Right renal pelvis (tissue), 4 donors: ENCODE measurements at places on chromosomes 4 and X. TPM values are rescaled to one million over a fixed set of nuclear protein-coding genes. Genes with fewer than 3 reads are reported as not detected.

- DNase-seq = no peak
Observed at GRCh38 chrX:17669458-17669857, 67.8 kb upstream of the SCML1 start.

Gene CDKL2
- polyA plus RNA-seq = 13.5 TPM

Gene MAPK10
- 66.0 TPM for polyA plus RNA-seq

Gene CPZ
- 33.1 TPM for polyA plus RNA-seq

Gene NPY5R
- 4.7 TPM for polyA plus RNA-seq

Gene ATOH1
- polyA plus RNA-seq = not detected

DNA sequence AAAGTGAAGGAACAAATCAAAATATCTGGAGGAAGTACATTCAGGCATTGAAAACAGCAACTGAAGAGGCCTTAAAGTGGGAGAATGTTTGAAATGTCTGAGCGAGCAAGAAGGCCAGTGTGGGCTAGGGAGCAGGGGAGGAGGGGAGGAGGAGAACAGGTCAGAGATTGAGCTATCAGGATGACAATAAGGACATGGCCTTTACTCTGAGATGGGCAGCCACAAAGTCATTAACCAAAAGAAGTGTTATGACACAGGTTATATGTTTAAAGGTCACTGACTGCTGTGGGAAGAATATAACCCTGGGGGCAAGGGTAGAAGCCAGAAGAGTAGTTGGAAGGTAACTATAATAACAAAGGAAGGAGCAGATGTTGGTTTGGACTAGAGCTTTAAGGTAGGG lies 315.4 kb downstream of the INPP4B start:
- DNase-seq = no peak

DNA sequence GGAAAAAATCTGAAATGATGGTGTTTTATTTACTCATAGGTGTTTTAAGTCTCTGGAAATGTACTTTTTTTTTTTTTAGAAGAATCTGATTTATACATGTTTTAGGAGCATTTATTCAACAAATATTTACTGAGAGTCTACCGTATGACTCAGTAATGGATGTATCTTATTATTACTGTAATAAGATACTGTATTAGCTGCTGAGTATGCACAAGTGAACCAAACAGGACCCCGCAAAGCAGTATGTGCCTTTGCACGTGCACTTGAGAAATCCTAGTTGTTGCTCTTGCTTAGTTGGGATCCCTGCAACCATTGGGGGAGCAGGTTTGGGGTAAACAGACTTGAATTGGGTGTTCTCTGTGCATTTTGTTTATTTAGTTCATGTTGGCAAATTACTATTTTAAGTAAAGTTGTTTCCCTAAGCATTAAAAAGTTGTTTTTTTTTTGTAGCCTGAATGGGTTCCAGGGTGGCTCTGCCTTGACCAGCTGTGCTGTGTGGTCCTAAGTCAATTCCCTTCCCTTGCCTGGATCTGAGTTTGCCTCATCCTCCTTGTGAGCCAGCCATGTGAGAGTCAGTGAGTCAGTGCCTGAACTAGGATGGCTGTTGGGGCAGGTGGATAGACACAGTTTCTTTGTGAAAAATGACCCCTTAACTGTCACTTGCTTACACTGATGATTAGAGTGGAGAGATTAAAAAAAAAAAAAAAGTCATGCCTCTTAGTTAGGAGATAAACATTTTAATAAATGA lies 27.7 kb downstream of the DCUN1D4 start:
- DNase-seq = no peak

GRCh38 chr4:6965329-6965728 lies 55.7 kb downstream of the TBC1D14 start:
- no peak for DNase-seq

- DNase-seq = no peak
Observed at GRCh38 chrX:22314692-22315091, 42.0 kb downstream of the CBLL2 start.
